ENCODE measurements at places on chromosomes 2 and 18.

GRCh38 chr2:26767894-26768487, 3.9 kb downstream of the SLC35F6 start:
- no peak for DNase-seq

GRCh38 chr2:133953524-133953923, 300.3 kb upstream of the MGAT5 start:
- DNase-seq: no peak

DNA sequence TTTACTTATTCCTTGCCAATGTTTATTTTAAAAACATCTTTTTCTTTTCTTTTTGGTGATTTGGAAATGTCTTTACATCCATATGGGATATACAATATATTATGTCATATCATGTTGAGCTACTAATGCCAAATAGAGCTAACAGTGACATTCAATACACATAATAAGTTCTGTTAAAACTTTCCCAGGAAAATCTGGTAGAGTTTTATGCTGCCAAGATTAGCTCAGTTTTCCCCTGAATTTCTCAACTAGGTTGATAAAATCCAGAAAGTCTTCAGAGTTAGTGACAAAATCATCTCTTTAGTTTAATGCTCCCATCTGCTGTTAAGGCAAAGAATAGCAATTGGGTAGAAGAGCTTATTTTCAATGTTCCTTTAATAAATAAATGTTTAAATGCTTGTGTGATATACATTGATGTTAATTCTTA, 9.9 kb downstream of the COL3A1 start:
- no peak for DNase-seq

- no peak for DNase-seq
Measured at GRCh38 chr2:136844546-136844945, 79.2 kb downstream of the THSD7B start.

DNA sequence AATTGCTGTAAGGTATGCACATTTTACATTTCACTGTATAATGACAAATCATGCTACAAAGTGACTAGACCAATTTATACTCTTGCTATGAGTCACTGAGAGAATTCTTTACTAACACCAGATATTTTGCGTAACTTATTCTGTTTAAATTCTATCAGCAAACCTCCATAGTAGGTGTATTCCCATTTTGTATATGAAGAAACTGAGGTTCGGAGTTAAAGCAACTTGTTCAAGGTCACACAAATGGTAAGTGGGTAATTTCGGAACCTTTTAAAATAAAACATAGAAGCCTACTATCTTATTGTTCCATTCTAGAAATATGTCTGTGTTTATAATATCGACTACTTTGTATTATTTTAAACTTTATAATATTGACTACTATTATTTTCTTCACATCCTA, 15.9 kb upstream of the CPS1 start:
- no peak for DNase-seq

GRCh38 chr2:54708584-54709335, 14.7 kb upstream of the EML6 start:
- no peak for DNase-seq

All from hematopoietic multipotent progenitor cell treated with erythropoietin and hydrocortisone succinate and interleukin-3 and kit ligand, for 15 days (in vitro differentiated cells).